ENCODE measurements at places on chromosomes 3 and 15. TPM values are rescaled to one million over a fixed set of nuclear protein-coding genes. Genes with fewer than 3 reads are reported as not detected.

DNA sequence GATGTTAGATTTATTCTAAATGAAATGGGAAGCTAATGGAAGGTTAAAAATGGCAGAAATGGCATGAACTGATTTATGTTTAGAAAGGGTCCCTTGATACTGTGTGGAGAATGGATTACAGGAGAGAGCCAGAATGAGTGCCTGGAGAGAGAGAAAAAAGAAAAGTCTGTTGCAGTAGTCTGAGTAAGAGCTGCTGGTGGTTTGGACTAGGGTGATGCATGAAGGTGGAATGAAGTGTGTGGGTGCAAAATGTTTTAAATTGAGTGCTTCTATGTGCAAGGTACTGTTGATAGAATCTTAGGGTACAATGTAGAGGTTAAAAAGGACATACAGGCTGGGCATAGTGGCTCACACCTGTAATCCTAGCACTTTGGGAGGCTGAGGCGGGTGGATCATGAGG, 11.4 kb upstream of the MGA start:
- no peak for DNase-seq

DNA sequence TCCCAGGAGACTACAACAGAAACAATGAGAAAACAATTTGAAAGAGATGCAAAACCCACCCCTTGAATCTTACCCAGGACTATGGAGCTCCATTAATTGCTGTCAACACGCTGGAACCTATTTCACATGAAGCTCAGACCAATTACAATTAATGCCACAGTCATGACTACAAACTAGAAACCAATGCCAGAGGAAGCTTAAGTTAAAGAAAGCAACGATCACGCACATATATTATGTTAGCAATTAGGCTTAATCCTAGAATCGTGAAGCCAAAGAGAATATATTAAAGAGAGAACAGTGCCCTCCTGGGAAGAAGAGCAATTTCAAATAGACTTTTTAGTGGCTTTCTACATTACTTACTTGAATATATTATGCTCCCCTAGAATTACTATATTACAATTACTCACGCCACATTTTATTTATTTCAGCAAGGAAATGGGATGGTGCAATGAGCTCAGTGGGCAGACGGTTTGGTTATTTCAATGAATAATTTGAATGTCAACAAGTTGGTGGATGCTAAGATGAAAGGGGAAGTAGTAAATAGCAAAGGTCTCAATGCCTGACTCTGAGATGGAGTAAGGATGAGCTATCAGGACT, 125.5 kb downstream of the GREM1 start:
- no peak for DNase-seq

DNA sequence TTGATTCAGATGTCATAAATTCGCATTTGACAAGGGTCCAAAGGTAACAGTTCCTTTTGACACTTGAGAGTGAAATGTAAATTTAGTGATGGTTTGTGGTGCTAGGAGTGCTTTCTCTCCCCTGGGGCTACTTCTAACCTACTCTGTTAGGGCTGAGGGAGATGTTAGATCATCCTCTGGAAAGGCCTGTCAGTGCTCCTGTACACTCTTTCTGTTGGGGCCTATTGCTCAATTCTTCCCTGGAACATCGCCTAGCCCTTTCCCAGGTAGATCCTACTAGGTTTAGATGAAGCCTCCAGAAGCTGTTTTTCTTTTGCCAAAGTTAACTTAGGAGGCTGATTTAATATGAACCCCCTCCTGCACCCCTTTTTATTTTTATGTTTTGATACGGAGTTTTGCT, 1.4 kb downstream of the PCCB start:
- DNase-seq: no peak

GRCh38 chr3:128569756-128570155, 76.8 kb upstream of the GATA2 start:
- DNase-seq: no peak

GRCh38 chr3:152538518-152538917, 269.8 kb downstream of the MBNL1 start:
- DNase-seq: no peak

The CLPX gene
- total RNA-seq: 52.5 TPM

The CASR gene
- total RNA-seq: not detected

DNA sequence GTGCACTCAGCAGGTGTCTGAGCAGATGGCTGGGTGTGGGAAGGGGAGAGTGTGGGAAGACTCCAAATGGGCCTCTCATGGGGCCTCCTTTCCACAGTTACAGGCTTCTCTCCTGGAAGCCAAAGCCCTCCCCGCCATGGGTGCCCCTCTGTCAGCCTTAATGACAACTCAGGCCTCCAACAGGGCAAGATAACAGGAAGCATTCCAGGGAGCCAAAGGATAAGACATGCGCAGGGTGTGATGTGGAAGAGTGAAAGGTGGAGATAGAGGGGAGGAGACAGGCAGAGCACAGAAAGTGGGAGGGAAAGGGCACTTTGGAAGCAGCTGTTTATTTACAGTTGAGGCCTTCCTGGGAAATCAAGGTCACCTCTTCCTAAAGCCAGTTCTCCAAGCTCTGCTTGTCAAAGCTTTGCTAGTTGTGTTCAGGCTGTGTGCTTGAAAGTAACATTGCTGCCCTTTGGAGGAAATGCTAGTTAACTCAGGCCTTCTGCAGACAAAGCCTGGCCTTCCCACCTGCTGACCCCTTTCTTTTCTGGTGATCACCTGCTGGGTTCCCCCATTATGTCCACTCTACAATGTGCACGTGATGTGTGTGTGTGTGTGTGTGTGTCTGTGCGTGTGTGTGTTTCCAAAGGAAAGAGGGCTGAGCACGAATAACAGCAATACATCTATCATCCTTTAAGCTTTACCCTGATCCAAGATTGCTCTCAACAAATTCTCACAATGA, 35.2 kb upstream of the SMAD3 start:
- no peak for DNase-seq

Measured in left ventricle myocardium inferior (tissue), 1 donor.